ENCODE measurements at places on chromosomes 16 and 17.

GRCh38 chr17:27782791-27783206 lies 17.5 kb downstream of the NOS2 start:
- no peak for DNase-seq

- peak; percentile 50 for DNase-seq
Observed at GRCh38 chr16:51151435-51151960, 428 bp upstream of the SALL1 start.

DNA sequence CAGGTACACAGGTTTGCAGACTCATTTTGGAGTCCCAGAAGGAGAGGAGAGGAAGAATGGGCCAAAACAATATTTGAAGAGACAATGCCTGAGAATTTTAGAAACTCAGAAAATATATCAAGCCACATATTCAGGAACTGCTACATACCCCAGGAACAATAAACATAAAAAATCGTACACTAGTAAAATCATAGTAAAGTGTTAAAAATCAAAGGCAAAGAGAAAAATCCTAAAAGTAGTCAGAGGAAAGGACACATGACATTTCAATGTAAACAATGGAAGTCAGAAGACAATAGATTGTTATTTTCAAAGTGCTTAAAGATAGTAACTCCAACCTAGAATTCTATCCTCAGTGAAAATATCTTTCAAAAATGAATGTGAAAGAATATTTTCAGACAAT lies 28.5 kb upstream of the NACA2 start:
- DNase-seq = no peak

- no peak for DNase-seq
Observed at GRCh38 chr16:12231666-12232065, 255.1 kb downstream of the SNX29 start.

DNA sequence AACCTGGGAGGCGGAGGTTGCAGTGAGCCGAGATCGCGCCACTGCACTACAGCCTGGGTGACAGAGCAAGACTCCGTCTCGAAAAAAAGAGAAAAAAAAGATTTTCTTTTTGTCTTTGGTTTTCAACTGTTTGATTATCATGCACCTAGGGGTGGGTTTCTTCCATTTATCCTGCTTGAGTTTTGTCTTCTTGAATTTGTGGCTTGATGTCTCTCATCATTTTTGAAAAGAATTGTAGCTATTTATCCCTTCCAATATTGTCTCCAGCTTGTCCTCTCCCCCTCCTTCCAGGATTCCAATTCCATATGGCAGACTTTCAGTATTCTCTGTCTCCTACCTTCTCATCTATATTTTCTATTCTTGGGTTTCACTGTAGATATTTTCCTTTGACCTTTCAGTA lies 7.8 kb downstream of the B9D1 start:
- no peak for DNase-seq

GRCh38 chr17:41140360-41141131 lies at the start of gene KRTAP4-6:
Gene KRTAP4-6, minus strand, starts transcription at chr17:41140544. Its CDS starts 57 bp downstream, at chr17:41140487.
- no peak for DNase-seq

DNA sequence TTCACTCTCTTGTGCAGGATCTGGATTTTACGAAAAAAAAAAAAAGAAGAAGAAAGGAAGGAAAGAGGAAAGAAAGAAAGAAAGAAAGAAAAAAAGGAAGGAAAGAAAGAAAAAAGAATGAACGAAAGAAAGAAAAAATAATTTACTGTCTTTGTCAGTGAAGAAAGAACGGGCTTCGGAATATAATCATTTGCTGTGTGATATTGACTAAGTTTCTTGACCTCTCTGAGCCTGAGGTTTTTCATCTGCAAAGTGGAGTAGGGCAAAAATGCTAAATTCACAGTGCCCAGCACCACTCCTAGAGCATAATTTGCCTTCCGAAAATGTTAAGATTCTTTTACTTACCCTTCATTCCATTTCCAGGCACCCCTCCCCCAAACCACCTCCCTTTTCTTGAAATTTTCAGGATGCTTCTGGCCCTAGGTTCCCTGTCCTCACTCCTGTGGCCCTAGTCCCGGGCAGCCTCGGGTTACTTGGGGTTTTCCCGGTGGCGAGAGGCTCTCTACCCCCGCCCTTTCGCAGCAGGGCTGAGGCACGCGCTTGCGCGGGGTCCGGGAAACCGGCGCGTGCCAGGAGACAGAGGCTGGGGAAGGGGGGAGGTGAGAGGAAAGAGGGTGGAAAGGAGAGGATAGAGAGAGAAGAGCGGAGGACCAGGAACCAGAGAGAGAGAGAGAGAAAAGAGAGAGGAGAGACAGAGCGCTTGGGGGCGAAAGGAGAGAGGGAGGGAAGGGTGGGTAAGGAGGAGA lies at the start of gene CNTNAP1:
Gene CNTNAP1, plus strand, starts transcription at position 556 of the 746 bp plus-strand sequence. CDS start 299 bp downstream, outside the sequence.
- DNase-seq = peak; percentile 78

DNA sequence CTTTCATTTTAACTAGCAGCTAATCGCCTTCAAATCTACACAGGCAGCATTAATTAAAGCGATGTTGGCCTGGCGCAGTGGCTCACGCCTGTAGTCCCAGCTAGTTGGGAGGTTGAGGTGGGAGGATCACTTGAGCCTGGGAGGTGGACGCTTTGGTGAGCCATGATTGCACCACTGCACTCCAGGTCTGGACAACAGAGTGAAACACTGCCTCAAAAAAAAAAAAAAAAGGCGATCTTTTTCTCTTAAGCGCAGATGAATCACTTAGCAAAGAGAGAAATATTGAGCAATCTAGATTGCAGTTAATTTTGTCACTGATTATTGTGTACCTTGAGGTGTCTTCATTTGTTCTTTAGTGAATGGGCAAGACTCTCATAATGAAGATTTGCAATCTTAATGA lies 12.4 kb downstream of the SNTB2 start:
- no peak for DNase-seq

- no peak for DNase-seq
Observed at GRCh38 chr16:74450236-74450635, 29.0 kb upstream of the CLEC18B start.

- peak; percentile 44 for DNase-seq
Observed at GRCh38 chr17:62680541-62681052, 53.1 kb downstream of the MRC2 start.

DNA sequence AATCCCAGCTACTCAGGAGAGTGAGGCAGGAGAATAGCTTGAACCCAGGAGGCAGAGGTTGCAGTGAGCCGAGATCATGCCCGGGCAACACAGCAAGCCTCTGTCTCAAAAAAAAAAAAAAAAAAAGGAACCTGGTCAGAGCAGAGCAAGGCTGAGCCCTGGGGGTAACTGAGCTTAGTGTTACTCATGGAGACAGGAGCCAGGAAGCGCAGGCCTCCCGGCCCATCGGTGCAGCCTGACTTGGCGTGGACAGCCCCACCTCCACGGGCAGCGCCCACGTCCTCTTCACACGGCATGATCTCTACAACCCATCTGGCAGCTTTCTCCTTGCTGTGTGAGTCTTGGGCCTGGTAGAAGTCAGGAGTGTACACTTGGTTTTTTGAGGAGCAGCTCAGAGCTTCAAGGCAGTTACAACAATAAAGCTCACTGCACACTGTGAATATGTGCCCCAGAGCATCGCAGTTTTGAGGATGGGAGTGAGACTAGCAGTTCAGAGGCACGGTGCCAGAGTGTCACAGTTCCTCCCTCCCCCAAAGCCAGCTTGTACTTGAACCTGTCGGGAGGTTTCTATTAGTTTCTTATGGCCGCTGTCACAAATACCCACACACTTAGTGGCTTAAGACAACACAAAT lies 129.9 kb downstream of the RAP1GAP2 start:
- DNase-seq = no peak

DNA sequence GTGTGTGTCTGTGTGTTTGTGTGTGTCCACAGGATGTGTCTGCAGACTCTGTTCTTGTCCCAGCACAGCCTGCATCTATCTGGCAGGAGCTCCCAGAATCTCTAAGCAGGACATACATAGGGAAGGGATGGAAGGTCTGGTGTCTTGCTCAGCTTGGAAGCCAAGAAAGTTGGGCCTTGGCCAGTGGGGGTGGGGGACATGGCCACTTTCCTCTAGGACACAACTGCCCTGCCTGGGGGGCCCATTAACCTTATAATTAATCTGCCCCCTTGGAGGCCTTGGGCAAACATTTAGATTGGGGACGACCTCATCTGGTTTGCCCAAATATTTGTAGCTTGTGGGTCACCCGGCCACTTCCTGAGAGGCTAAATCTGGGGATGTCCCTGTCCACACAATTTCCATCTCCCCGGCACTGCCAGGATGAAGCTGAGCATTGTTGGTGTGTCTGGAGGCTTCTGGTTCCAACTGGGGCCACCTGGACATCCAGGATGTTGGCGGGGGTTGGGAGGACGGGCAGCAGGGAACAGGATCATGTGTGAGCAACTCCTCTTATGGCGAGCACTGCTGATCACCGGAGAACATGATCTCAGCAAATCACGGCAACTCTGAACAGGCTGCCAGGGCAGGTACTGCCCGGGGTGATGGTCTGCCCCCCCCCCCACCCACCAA lies 17.2 kb upstream of the FOXF1 start:
- no peak for DNase-seq

- no peak for DNase-seq
Observed at GRCh38 chr17:82693168-82693867, 5.2 kb downstream of the RAB40B start.

DNA sequence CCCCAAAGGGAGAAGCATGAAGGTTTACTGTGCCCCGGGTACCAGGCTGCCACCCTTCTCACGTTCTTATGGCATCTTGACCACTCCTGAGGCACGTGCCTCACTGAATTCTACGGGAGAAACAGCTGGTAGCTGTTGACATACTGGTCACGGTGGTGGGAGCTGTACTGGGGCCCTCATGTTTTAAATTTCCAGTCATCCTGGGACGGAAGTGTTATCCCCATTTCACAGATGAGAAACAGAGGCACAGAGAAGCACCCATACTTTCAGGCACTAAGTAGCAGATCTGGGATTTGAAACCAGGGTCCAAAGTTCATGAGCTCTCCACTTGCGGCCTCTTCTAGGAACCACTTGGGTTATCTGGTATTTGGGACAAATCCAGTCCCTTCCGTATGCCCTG lies 26.3 kb upstream of the DOC2B start:
- DNase-seq = no peak

DNA sequence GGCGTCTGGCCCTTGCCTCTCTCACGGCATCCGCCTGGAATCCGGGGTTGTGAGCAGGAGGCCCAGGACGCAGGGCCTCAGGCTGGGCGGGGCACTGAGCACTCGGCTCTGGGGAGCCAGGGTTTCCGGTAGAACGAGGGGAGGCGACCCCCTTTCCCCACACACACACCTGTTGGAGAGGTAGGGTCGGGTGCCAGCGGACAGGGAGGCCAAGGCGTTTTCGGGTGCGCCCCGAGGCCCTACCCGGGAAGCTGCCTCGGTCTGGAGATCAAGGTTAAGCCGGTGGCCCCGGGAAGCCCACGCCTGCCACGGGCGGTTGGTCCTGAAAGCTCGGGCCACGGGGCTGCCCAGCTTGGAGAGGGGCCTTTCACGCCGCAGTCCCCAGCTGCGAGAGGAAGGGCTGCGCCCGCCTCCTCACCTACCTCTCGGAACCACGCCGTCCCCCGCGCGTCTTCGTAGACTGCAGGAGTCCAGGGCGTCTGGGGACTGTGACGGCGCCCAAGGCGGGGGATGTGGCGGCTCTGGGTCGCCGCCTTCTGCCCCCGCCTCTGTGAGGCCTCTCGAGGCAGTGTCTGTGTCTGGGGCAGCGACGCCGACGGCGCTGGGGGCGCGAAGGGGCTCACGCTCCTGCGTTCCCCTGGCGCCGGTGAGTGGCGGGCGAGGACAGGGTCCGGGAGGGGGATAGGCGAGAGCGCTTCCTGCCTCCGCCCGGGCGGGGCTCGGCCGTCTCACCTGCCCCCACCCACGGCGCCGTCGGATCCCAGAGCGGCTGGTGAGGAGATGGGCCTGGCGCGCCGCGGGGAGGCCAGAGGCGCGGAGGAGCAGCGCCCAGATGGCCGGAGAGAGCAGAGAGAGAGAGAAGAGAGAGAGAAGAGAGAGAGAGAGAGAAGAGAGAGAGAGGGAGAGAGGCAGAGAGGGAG lies 20.3 kb upstream of the HOXB9 start:
- no peak for DNase-seq

GRCh38 chr17:50198026-50198669 lies 3.3 kb downstream of the COL1A1 start:
- DNase-seq = peak; percentile 70

DNA sequence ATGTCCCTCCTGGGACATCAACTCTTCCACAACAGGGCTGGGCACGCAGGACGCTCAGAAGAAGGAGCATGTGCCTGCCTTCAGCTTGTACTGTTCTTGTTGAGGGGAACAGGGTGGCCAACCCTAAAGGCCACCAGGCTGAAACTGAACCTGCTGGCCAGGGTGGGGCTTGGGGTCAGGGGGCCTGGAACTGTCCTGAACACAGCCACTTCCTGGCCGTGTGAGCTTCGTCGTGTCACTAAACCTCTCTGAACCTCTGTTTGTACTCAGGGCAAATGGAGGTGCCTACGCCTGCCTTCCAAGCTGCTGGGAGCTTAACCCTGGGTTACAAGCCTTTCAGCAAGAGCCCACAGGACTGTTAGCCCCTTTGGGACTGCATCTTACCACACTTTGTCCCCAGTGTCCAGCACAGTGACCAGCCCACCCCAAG lies 6.7 kb downstream of the ARHGAP27 start:
- DNase-seq = peak; percentile 44

GRCh38 chr16:56312028-56312300 lies 113.4 kb downstream of the AMFR start:
- no peak for DNase-seq

DNA sequence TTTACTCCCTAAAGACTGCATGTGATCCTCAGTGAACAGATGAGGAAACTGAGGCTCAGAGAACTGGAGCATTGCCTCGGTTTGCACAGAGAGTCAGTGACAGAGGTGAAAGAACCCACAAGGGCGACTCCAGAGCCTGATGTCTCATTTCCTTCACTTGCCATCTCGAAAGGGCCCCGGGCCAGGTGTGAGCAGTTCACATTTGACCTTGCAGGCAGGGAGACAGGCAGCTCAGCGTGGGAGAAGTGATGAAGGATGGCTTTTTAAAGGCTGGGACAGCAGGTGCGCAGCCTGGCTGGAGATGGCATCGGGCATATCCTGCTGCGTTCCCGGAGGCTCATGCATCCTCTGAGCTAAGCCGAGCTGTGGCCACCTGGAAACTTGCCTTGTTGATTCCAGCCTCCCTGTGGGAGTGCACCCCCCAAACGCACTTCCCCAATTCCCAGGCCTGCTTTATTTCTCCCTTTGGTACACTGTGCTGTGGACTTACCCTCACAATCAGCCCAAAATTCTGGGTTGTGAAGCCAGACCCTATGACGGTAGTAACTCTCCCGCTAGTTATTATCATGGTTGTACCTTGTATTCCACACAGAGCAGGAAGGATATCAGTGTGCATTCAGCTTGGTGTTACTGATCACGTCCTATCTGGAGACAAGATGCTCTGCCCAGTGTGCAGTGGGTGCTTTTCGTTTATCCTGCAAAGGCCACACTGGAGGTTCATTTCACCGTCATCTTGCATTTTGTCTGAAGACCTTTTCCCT lies 753.2 kb upstream of the EEF2KMT start:
- no peak for DNase-seq

- DNase-seq = no peak
Observed at GRCh38 chr17:1002771-1003555, 6.0 kb downstream of the TIMM22 start.

GRCh38 chr17:28887871-28888471 lies 9.6 kb downstream of the FLOT2 start:
- no peak for DNase-seq

- DNase-seq = no peak
Observed at GRCh38 chr17:37713624-37714023, 31.2 kb downstream of the HNF1B start.

- DNase-seq = no peak
Observed at GRCh38 chr17:21191698-21192097, 22.3 kb downstream of the TMEM11 start.
